ENCODE measurements at places on chromosomes 6 and 20. TPM values are rescaled to one million over a fixed set of nuclear protein-coding genes. Genes with fewer than 3 reads are reported as not detected.

The ZNFX1 gene
- total RNA-seq = 70.5 TPM

The TMEM151B gene
- total RNA-seq = not detected

The CST5 gene
- not detected for total RNA-seq

The COL9A3 gene
- 0.69 TPM for total RNA-seq

The ZBTB22 gene
- total RNA-seq = 7.7 TPM

The LST1 gene
- not detected for total RNA-seq

The CTCFL gene
- total RNA-seq = under 0.01 TPM
